ENCODE measurements at places on chromosomes 12 and 14.

GRCh38 chr12:24025153-24025798, 75.8 kb upstream of the SOX5 start:
- DNase-seq: no peak

DNA sequence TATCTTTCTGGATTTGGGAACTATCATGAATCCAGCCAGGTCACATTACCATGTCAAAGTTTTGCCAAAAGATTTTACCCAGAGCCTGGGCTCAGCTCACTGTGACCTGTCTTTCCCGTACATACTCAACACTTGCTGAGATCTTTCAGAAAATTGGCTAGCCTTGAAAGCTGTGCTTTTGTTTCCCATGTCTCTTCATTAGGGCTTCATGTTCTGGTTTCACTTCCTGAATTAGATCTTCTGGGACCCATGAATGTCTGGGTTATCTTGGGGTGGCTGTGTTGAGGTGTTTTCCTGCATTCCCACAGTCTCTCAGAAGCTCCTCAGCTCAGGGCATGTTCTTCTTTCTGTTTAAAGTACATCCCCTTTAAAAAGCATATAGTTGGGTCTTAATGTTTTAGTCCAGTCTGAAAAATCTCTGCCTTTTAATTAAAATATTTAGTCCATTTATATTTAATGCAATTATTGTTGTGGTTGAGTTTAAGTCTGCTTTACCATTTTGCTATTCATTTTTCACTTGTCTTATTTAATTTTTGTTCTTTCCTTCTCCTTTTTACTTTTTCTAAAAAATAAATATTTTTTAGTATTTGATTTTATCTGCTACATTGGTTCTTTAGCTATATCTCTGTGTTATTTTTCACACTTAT, 242.7 kb downstream of the VRK1 start:
- DNase-seq: no peak

GRCh38 chr14:29804481-29805266, 123.0 kb downstream of the PRKD1 start:
- no peak for DNase-seq

DNA sequence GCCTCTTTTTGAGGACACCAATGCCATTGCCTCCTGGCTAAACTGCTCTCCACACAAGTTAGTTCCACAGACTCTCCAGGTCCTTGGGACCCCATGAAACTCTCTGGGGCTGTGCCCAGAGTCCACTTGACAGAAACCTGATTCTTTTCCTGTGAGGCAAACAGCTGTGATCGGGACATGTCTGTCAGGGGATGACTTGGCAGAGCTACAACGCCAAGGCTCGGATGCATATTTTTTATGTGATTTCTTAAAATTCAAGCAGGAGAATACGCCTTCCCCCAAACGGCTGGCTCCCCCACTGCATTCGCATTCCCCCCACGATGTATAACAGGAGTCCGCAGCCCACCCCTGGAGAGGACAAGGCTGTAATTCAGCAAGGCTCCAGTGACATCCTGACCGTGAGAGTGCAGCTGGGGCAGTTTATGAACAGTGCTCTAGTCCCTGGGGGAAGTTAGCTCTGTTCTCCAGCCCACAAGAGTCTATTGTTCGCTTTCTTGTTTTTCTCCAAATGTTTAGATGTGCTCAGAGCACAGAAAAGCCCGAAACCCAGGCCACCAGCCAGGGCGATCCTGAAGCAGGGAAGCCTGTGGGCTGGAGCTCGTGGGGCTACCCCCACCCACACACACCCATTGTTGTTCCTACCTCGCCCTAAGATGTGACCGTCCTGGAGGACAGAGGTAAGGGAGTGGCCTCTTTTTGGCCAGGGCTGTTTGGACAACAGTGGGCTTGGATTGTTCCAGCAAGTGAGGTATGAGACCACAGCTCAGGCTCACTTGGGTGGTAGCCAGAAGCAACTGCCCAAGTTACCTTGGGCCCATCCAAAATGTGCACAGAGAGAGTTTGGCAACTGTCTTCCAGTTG, 159.5 kb downstream of the ZFP36L1 start:
- no peak for DNase-seq

- no peak for DNase-seq
These were observed 19.4 kb downstream of the UTP20 start for GRCh38 chr12:101299346-101299745.

GRCh38 chr12:114580306-114580705, 103.7 kb downstream of the TBX3 start:
- DNase-seq: no peak

- no peak for DNase-seq
These were observed 399.2 kb downstream of the IPO8 start for GRCh38 chr12:30296486-30296885.

DNA sequence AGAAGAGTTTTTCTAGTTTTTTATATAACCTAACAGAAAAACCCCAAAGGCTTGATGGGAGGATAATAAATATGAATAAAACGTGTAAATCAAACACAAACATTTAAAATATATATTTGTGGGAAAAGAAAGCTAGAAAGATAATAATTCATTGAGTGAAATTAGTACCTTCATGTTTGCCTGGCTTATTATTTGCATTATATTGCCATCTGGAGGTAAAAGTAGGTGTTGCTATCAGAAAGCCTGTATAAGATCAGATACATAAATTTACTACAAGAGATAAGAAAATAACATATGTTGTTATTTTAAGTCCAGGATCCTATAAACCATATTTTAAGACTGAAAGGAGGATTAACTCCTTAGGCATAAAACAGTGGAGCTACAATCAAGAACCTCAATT, 77.7 kb downstream of the NTS start:
- DNase-seq: no peak

DNA sequence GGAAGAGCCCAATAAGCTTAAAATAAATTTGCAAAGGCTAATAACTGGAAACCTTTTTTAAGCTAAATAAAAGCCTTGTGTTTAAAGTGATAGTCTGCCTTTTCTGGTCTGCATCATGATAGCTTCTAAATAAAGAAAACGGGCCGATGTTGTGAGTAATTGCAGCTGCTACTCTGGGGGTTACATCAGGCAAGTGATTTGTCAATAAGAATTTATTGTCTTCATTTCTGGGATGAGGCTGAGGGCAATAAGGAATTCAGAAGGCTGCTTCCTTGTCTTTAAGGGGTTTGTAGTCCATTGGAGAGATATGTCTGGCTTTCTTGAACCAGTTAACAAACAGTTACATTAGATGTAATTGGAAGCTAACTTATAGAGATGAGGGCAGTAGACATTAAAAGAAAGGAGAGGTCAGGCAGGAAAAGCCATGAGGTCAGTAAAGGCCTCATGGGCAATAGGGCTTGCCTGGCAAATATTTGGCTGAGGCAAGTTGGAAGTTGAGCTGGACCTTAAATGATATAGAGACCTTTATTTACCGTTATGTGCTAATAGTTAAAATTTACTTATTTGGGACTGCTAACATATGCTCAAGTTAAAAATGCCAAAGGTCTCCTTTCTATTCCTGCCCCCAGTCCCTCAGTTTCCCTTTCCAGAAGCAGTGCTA, 85.0 kb downstream of the CRADD start:
- no peak for DNase-seq

GRCh38 chr14:24978862-24979724, 70.9 kb downstream of the STXBP6 start:
- DNase-seq: no peak

DNA sequence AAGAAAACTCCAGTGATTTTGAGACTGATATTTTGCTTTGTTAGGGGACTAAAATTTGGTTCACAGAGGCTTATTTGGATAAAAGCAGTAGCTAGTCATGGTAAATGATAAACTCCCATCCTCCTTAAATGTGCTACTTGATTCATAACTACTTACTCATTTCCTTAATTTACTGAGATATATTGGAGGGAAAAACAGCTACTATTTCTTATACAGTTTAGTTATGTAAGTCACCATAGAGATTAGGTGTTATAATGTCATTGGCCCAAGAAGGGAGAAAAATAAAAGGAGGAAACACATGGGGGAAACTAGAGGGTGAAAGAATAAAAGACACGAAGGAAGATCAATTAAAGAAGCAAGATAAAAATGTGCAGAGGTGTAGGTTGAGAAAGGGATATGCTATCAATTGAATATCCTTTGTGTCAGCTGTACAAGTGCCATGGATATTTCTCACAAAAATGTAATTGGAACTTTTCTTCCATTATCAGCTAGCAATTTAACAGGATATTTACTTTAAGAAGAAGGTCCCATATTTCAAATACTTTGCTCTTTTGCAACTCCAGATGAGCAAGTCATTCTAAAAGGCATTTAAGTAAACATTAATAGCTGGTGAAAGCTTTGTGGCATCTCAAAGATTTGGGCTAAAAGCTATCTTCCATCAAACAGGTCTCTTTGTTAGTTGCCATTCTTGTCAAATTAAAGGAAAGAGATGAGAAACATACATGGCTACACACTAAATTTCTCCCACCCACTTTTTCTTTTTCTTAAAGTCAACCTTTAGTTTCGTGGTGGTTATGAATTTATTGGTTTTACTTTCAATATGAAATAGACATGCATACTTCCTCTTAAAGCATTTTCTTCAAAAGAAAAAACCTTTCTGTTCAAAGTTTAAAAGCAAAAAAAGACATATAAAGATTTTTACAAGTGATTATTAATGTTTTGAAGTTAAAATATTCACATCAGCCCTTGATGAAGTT, 439.5 kb downstream of the CCER1 start:
- no peak for DNase-seq
